Suprapubic skin (tissue), 4 donors: ENCODE measurements at places on chromosomes 4 and X. TPM values are rescaled to one million over a fixed set of nuclear protein-coding genes. Genes with fewer than 3 reads are reported as not detected.

MAB21L2 gene
- not detected for total RNA-seq

SPANXB1 gene
- total RNA-seq: not detected

PGAM4 gene
- not detected for total RNA-seq

ATP10D gene
- 33.8 TPM for total RNA-seq

OTUD6A gene
- not detected for total RNA-seq

IL15 gene
- total RNA-seq: 0.64 TPM

NALF2 gene
- total RNA-seq: not detected

ZNF732 gene
- 1.5 TPM for total RNA-seq

RNF212 gene
- total RNA-seq: 5.4 TPM

UNC5C gene
- total RNA-seq: 1.2 TPM

CLIC2 gene
- total RNA-seq: 9.2 TPM

NUDT6 gene
- 8.0 TPM for total RNA-seq

RHOXF1 gene
- total RNA-seq: not detected

RAB9B gene
- 0.72 TPM for total RNA-seq

PDZD4 gene
- 6.3 TPM for total RNA-seq

DDIT4L gene
- 4.7 TPM for total RNA-seq

PAGE4 gene
- total RNA-seq: not detected

TLR2 gene
- total RNA-seq: 8.4 TPM

MAGEA12 gene
- total RNA-seq: not detected

PDE6B gene
- 0.95 TPM for total RNA-seq

RASGEF1B gene
- 56.9 TPM for total RNA-seq

HMGN5 gene
- total RNA-seq: 8.0 TPM

ENPEP gene
- 0.91 TPM for total RNA-seq

ZXDB gene
- total RNA-seq: 17.5 TPM

SORBS2 gene
- 40.8 TPM for total RNA-seq

MAGEA11 gene
- total RNA-seq: not detected

TBC1D9 gene
- total RNA-seq: 9.3 TPM

XG gene
- total RNA-seq: 17.7 TPM

UGT2B15 gene
- total RNA-seq: not detected

PARM1 gene
- total RNA-seq: 17.7 TPM

FAM47A gene
- total RNA-seq: not detected

MUC7 gene
- 0.86 TPM for total RNA-seq

AMOT gene
- 10.6 TPM for total RNA-seq

SLC7A11 gene
- total RNA-seq: 0.48 TPM

REST gene
- total RNA-seq: 43.1 TPM

ETNPPL gene
- not detected for total RNA-seq

SHROOM4 gene
- total RNA-seq: 3.0 TPM

DUSP9 gene
- 0.48 TPM for total RNA-seq

PRSS12 gene
- total RNA-seq: 14.0 TPM

GIMD1 gene
- not detected for total RNA-seq

UBA1 gene
- 162 TPM for total RNA-seq

FGFBP2 gene
- total RNA-seq: 8.6 TPM

MAGED2 gene
- total RNA-seq: 73.8 TPM

NPY1R gene
- total RNA-seq: 25.2 TPM

CDS1 gene
- total RNA-seq: 23.6 TPM

CFAP47 gene
- not detected for total RNA-seq

COX7B2 gene
- total RNA-seq: not detected

PLXNA3 gene
- 16.3 TPM for total RNA-seq

TMEM156 gene
- total RNA-seq: not detected

AREG gene
- 17.8 TPM for total RNA-seq

FDCSP gene
- not detected for total RNA-seq

TGIF2LX gene
- total RNA-seq: not detected

NHSL2 gene
- total RNA-seq: 4.7 TPM

EGFL6 gene
- total RNA-seq: 0.68 TPM

TRIML2 gene
- total RNA-seq: not detected
